ENCODE measurements at places on chromosomes 6 and 20.

GRCh38 chr6:4942673-4943009, 61.2 kb downstream of the RPP40 start:
- DNase-seq: no peak

DNA sequence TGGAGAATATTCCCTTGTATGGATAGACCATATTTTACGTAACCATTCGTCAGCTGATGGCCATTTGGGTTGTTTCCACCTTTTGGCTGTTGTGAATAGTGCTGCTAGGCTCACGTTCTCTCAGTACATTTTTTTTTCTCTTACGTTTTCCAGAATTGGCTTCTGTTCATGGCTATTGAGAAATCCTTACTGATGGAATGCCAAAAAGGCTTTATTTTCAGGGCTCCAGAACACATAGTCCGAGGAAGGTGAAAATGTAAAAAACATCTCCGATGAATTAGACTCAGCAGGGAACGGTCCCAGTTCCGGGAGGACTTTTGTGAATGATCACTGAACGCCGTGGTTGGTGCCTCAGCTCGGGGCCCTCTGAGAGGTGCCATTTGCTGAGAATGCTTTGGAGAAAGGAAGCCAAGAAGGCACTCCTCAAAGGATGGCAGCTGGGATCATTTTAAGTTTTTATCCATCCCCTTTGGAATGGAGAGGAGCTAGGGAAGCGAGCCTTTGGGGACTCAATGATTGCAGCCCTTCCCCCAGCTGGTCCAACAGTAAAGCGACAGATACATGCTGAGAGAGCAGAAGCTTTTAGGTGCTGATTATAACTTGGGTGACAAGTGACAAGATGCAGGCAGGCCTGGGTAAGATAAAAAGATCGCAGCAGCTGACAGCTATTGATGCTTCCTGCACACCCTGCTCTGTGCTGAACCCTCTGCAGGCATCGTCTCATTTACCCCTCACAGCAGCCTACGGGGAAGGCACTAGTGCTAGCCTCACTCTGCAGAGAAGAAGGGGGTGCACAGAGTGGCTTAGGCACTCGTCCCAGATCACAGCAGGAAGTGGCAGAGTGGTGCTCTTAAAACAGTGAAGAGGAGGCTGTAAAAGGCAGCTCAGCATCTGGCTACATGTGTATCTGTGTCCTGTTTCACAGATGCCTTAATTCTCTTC, 133.4 kb upstream of the KCNG1 start:
- DNase-seq: no peak

GRCh38 chr6:16137451-16137801, 8.5 kb downstream of the MYLIP start:
- DNase-seq: no peak

- no peak for DNase-seq
Observed at GRCh38 chr6:16338577-16339264, 100.3 kb downstream of the GMPR start.

GRCh38 chr6:118758946-118759345, 107.6 kb upstream of the CEP85L start:
- DNase-seq: no peak

- DNase-seq: no peak
Observed at GRCh38 chr6:168507730-168508129, 66.7 kb downstream of the SMOC2 start.

GRCh38 chr6:31733734-31734133, 2.6 kb downstream of the CLIC1 start:
- DNase-seq: no peak

GRCh38 chr6:150617062-150617461, 17.4 kb downstream of the PLEKHG1 start:
- DNase-seq: no peak

Data from anterior cingulate cortex (tissue), 58 donors.